ENCODE measurements at places on chromosomes 7 and 10.

- DNase-seq: no peak
These were observed 88.9 kb downstream of the MYOF start for GRCh38 chr10:93393211-93393610.

DNA sequence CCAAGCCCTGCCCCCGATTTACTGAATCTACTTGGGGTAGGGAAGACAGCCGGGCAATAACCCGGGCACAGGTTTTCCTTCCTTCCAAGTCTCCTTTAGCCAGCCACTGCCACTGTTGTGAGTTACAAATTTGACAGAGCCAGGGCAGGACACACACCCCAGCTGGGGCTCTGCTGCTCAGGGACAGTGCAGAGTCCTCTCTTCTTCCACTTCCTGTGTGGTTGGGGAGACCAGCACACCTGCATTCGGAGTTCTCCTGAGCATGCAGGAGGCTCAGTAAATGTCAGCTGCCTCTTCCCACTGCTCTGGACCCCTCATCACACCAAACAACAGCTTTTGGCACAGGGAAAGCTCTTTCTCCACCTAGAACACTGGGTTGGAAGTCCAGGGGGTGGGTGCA, 21.3 kb downstream of the CHST15 start:
- no peak for DNase-seq

DNA sequence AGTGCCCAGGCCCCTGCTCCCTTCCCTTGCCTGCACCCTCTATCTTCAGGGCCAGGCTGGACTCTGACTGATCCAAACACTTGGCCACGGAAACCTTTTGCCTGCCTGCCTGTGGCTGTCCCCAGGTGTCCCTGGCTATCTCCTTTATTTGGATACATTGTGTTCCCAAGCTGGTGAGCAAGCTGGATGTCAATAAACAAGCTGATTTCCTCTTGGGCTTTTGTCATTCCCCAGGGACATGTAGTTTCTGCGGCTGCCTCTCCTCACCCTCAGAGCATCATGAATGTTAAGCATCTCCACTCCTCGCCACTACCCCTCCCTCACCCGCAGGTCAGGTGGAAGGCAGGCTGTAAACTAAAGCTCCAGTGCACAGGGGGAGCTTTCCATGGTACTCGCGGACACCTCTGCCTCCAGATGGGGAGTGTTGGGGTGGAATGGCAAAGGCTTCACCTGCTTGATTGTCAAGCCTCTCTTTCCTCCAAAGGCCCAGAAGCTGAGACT, 6.9 kb downstream of the GHRHR start:
- DNase-seq: no peak

DNA sequence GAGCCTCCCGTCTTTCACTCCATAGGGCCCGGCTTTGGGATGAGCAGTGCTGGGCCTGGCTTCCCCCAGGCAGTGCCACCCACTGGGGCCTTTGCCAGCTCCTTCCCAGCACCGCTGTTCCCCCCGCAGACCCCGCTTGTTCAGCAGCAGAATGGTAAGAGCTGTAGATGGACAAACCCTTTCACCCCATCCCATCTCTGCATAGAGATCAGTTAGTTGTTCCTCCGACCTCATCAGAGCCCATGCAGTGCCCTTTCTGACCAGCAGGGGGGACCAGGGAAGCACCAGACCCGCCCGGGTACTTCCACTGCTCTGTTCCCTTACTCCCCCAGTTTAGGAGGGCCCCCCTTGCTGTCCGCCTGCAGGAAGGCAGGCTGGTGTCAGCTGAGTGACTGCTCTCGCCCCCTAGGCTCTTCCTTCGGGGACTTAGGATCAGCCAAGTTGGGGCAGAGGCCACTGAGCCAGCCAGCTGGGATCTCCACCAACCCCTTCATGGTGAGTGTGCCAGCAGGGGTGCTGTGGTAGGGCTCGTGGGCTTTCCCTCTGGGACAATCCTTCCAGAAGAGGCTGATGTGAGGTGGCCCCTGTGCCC, 9.8 kb downstream of the SAP25 start:
- peak; percentile 81 for DNase-seq

DNA sequence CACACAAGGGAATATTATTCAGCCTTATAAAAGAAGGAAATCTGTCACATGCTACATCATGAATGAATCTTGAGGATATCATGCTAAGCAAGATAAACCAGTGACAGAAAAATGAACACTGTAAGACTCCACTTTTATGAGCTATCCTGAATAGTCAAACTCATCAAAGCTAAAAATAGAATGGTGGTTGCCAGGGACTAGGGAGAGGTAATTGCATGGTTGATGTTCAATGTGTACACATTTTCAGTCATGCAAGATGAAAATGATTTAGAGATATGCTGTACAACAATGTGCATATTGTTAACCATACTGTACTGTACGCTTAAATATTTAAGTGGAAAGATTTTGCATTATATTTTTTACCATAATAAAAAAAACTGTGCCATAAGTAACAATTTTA, 1349.1 kb downstream of the XPNPEP1 start:
- DNase-seq: no peak

DNA sequence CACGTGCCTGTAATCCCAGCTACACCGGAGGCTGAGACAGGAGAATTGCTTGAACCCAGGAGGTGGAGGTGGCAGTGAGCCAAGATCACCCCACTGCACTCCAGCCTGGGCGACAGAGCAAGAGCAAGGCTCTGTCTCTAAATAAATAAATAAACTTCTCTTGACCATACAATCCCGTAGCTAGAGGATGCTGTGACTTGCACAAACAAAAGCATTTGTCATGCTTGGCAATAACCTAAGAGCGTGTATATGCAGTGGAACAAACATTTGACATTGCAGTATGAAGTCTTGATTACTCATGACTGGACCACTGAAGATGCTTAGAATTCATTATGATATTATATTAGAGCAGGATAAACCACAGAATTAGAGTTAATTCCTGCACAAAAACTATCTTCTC, 1.4 kb upstream of the C7orf57 start:
- no peak for DNase-seq

DNA sequence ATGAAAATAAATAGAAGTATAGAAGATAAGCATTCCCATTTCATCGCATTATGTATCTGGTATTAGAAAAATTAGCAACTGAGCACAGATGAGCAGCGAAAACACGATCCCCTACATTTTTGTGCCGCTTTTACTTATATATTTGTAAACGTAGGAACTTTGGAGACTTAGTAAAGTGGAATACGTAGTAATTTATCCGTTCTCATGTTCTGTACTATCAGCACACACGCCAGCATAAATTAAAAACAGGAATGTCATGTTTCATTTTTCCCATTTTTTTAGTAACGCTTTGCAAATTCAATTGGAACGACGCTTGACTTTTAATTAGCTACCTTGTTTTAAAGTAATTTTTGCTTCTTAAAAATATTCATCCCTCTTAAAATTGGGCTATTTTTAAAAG, 2.4 kb downstream of the ZNRF2 start:
- no peak for DNase-seq

GRCh38 chr7:105760551-105761447, 115.6 kb downstream of the ATXN7L1 start:
- no peak for DNase-seq

- peak; percentile 74 for DNase-seq
These were observed 4.1 kb upstream of the C10orf120 start for GRCh38 chr10:122703483-122704448.

DNA sequence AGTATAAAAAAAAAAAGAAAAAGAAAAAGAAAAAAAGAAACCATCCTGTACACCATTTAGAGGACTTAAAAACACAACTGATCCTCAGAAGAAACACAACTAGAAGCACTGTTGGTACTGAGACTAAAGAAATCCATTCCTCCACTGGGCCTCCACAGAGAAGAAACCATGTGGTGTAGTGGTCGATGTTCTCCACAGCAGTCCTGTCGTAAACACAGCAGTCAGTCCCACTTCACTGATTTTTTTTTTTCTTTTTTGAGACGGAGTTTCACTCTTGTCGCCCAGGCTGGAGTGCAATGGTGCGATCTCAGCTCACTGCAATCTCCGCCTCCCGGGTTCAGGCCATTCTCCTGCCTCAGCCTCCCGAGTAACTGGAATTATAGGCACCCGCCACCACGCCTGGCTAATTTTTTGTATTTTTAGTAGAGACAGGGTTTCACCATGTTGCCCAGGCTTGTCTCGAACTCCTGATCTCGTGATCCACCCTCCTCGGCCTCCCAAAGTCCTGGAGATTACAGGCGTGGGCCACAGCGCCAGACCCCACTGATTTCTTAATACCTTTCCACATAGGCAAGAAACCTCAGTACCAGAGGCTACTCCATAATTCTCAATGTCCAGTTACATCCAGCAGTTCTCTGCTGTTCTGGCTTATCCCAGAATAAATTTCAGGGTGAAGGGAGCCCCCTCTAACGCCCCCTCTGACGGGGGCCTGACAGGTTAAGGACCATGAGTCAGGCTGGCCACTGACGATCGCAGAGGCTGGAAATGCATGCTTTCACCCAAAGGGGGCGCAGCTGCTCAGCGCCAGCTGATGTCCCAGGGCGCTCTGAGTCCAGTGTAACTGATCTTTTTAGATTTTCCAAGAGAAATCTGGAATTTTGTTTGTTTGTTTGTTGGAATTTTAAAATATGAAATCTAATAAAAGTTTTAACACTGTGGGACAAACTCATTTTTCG, 24.8 kb upstream of the FFAR4 start:
- DNase-seq: peak; percentile 84

DNA sequence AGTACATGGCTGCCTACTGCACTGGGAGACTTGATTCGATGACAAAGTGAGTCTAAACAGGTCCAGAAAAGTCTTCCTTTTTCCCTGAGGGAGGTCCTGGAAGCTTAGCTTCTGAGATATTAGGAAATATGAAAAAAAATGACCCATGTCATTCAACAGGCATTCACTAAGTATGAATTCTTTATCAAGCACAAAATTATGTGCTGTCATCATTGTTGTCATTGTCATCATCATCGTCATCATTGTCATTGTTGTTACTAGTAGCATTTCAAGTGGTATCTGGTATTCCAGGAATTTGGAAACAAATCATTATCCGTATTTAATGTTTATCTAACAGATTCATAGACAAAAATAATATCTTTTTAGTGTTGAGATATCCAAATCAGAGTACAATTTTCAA, 49.7 kb upstream of the HECTD2 start:
- no peak for DNase-seq

- no peak for DNase-seq
These were observed 270.0 kb downstream of the USP6NL start for GRCh38 chr10:11341283-11341960.

- no peak for DNase-seq
These were observed 246.7 kb upstream of the PTN start for GRCh38 chr7:137590071-137590755.

- no peak for DNase-seq
These were observed 15.6 kb downstream of the SNX10 start for GRCh38 chr7:26307226-26307625.

GRCh38 chr7:76326646-76327233, 24.3 kb downstream of the HSPB1 start:
- no peak for DNase-seq

GRCh38 chr10:91528768-91529167, 104.1 kb downstream of the PPP1R3C start:
- DNase-seq: no peak

- no peak for DNase-seq
These were observed 15.1 kb downstream of the ZNF800 start for GRCh38 chr7:127377425-127377824.

DNA sequence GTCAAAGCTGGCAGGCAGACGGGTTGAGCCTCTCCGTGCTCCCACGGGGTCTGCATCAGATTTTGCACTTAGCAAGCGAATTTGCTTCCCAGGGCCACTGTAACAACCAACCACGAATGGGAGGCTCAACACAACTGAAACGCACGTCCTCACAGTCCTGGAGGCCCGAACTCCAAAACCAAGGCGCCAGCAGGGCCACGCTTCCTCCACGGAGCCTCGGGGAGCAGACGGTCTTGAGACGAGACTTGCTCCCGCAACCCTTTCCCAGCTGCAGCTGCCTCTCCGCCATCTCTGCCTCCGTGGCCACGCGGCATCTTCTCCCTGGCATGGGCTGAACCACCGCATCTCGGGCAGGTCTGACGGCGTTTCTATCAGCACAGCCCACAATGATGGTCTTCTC, 30.2 kb upstream of the INSIG1 start:
- no peak for DNase-seq

DNA sequence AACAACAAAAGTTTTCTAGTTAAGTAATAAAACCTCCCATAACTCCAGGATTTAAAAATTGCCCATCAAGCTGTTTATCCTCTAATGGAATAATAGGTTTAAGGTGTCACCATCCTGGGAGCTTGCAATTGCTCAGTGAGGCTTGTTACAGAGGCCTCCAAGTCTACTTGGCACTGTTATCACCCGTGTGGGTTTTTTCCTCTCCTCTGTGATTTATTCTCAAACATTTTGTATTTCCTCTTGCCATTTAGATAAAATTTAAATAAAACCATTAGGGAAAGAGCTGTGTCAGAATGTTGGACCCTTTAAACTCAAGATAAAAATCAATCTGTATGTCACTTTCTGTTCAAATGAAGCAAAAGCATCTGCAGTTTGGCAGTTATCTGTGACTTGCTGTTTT, 202.6 kb downstream of the GALNT17 start:
- DNase-seq: no peak

- DNase-seq: no peak
These were observed 270.1 kb upstream of the SHH start for GRCh38 chr7:156082048-156083040.

- DNase-seq: no peak
These were observed 21.2 kb upstream of the MYO3A start for GRCh38 chr10:25912866-25913265.

- no peak for DNase-seq
These were observed 221.5 kb downstream of the INHBA start for GRCh38 chr7:41481353-41481752.

DNA sequence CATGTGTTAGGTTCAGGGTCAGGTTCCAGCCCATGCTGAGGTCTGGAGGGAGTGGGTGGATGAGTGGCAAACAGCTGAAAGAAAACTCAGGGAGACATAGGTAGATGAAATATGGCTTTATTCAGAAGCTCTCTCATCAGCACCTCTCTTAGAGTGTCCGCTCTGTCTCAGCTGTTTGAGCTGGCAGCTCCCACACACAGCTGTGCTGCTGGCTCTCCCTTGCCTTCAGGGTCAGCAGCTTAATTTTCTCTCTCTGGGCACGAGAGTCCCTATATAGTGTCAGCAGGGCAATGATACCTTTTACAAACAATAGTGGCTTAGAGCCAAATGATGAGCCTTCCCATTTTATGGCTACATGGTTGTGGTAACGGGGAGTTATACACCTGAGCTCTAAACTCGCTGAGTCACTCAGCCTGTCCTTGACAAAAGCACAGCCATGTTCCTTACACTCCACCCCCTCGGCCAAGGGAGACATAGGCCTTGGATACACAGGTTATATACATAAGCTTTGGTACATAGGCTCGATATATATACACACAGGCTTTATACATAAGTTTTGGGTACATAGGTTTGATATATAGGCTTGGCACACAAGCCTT, 10.4 kb downstream of the RNF133 start:
- no peak for DNase-seq

Measured in WERI-Rb-1 (cell line).